Tibial nerve (tissue), 4 donors: ENCODE measurements at places on chromosomes 13 and 19.

GRCh38 chr19:57473646-57474045 is 3.7 kb downstream of the ZNF772 start:
- no peak for DNase-seq

- DNase-seq, result peak; percentile 73
Observed at GRCh38 chr13:49976314-49977258, 20.3 kb upstream of the TRIM13 start.

- DNase-seq, result no peak
Observed at GRCh38 chr19:18221815-18222725, 4.2 kb downstream of the PDE4C start.

DNA sequence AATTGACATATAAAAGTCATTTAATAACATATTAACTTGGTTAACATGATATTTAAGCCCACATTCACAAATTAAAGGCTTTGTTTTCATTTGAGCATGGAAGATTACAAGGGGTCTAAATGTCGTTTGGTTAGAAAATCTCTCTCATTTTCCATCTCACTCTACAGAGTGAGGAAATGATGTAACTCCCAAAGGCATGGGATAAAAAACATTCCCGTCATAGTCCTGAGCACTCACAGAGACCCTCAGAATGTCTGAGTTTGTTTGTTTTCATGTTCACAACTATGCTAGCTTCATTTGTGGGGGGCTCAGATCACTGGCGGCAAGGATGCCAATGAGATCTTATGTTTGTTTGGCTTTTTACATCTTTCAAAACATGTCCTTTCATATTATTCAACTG is 307.5 kb downstream of the TBC1D4 start:
- no peak for DNase-seq

- DNase-seq, result no peak
Observed at GRCh38 chr13:111117961-111118360, 2.9 kb downstream of the ARHGEF7 start.

GRCh38 chr13:113518076-113518803 is 27.7 kb upstream of the DCUN1D2 start:
- DNase-seq, result no peak

DNA sequence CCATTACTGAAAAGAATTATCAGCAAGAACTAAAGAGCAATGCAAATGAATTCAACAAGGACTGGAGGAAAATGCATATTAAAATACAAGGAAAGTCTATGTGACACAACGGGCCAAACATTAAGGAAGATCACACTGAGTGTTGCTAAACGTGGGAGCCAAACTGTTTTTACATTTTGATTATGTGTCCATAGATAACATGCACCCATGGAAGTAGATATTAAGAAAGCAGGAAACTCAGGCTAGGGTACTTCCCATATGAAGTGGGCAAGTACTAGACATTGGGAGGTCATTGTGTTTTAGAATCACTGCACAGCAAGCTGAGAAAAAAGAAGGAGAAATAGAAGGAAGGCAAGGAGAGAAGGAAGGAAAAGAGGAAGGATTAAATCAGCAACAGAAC is 161.8 kb downstream of the KCTD12 start:
- DNase-seq, result no peak

DNA sequence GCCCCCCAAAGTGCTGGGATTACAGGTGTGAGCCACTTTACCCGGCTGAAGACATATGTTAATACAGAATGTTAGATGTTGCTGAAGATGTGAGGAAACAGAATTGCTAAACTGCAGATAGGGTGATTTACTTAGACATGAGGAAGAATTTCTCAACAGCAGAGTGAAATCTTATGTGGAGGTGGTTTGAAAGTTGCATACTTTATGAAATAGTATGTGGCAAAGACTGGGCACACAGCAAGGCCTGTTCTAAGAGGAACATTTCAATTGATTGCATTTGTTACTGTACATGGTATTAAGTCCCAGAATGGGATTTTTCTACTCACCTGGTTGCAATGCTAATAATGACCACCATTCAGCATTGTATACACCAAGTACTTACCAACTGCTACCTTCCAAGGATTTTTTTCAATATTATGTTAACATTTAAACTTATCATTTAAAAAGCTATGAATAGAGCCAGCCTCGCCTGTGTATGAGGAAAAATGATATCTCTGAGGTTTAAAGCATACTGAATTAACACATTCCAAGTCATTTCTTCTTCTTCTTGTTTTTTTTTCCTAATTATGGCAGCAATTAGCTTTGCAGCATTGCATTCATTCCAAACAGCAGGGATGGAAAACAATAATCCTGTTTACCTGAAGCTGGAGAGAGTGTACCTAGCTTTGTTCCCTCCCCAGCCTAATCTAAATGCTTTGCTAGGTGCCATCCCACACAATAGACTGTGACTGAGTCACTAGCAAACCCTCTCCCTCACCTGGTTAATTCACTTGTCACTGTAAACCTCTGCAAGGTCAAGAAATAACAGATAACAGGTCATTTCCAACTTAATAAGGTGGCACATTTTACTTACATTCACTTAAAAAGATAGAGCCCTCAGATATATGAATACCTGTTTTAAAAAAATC is 19.4 kb upstream of the KLF5 start:
- DNase-seq, result no peak

- no peak for DNase-seq
Observed at GRCh38 chr13:108226184-108226583, 8.0 kb downstream of the ABHD13 start.

DNA sequence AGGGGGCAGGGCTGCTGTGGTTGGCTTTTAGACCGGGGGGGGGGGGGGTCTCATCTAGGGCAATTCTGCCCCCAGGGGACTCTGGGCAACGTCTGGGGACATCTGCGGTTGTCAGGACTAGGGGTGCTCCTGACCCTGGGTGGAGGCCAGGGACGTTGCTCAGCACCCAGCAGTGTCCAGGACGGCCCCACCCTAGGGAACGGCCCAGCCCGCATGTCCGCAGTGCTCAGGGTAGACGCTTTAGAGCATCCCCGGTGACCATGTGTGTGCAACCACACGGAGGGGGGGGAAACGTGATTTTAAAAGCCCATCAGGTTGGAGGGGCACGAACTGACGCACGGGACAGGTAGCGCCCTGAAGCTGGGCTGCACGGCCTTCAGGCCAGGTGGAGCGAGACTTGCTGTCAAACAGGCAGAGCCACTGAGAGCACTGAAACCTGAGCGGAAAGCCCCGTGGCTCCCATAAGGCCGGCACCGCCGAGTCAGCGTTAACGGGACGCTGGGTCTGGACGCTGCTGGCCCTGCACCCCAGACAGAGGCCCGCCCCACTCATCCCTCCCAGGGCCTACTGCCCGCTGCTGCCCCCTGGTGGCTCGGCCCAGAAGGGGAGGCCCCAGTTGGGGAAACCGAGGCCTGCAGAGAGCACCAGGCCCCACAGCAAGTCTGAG is 8.3 kb downstream of the CACTIN start:
- peak; percentile 61 for DNase-seq

DNA sequence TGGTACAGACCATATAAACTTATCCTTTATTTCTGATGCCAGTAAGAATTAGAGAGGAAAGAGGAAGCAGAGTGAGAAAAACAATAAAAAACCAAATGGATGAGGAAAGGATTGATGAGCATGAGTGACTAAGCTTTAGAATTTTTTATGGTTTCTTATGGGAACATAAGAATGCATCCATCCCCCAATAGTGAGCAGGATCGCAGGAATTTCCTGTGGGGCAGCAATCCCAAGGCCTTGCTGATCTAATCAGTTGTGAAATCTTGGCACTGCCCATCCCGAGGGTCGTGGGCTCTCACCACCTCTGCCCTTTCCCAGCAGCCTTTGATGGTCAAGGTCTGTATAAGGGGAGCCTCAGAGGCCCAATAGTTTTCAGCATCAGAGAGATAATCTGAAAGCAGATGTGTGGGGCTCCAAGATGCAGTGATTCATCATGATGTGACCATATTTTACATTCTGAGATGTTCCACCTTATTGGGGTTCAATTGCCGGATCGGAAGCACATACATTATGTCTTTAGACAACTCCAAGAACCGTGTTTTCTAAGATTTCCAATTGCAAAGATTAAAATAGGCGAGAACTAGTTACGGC is 222.1 kb downstream of the DNAJC15 start:
- DNase-seq, result no peak

GRCh38 chr19:33040994-33041827 is 23.5 kb downstream of the RHPN2 start:
- DNase-seq, result no peak
